ENCODE measurements at places on chromosomes 1 and 21. TPM values are rescaled to one million over a fixed set of nuclear protein-coding genes. Genes with fewer than 3 reads are reported as not detected.

Gene C8B
- total RNA-seq: not detected

Gene SNX7
- 22.2 TPM for total RNA-seq

Gene ADORA1
- total RNA-seq: 0.09 TPM

Gene CACNA1S
- not detected for total RNA-seq

Gene CELA3B
- total RNA-seq: not detected

Gene ERICH3
- total RNA-seq: not detected

Gene FCGR2B
- not detected for total RNA-seq

Gene TENT5C
- total RNA-seq: 0.19 TPM

Gene MRPS21
- total RNA-seq: 57.3 TPM

Gene OR10Z1
- not detected for total RNA-seq

Gene HRNR
- not detected for total RNA-seq

Gene CFAP57
- total RNA-seq: 0.14 TPM

All from airway epithelial cell (primary cell).